Fibroblast of pulmonary artery (primary cell): ENCODE measurements at places on chromosomes 16 and 17.

- DNase-seq: no peak
These were observed 70.7 kb downstream of the PRKCA start for GRCh38 chr17:66373079-66373478.

- DNase-seq: no peak
These were observed 189.2 kb downstream of the SEC14L1 start for GRCh38 chr17:77329741-77330531.

DNA sequence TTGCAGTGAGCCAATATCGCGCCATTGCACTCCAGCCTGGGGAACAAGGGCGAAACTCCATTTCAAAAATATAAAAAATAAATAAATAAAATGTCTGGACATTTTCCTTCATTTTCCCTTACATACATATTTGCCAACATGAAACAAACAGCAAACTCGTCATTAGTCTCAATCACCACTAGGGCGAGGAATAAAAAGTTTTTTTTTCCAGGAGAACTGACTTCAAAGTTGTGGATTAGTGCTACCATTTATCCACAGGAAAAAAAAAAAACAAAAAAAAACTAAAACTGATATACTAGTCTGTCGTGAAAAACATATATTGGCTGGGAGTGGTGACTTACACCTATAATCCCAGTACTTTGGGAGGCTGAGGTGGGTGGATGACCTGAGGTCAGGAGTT, 77.0 kb upstream of the MTMR4 start:
- no peak for DNase-seq

DNA sequence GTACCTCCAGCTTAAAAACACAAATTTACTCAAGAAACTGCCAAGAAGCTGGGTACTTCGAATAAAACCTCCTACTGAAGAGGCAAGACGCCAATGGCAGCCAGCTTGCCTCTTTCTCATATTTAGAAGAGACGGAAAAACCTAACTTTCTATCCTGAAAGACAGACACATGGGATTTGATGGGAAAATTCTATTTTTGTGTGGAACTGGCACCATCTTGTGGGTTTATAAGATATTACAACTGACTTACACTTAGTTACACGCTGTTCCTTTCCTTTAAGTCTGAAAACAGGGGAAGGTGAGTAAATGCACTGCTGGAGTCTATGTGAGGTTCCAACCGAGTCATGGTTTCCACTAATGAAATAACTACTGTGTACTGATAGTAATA, 10.3 kb downstream of the ZNF18 start:
- DNase-seq: peak; percentile 76

GRCh38 chr17:32998111-32998886, 6.7 kb downstream of the SPACA3 start:
- DNase-seq: peak; percentile 67

DNA sequence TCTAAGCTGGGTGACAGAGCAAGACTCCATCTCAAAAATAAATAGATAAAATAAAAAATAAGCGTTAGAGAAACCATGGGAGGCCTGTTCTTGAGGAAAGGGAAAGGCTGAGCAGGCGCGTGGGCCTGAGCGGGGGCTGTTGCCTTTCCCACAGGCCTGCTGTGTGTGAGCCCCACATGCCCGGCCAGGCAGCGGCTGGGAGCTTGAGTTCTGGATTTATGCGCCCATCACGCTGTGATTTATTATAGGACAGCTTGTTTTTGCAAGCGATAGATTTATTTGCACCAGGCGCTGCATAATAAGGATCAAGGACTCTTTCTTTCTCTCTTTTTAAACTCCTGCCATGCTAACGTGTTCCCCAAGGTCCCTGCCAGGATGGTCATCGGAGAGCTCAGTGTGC, 14.8 kb upstream of the WFDC1 start:
- DNase-seq: no peak

GRCh38 chr17:1995907-1996799, 29.0 kb downstream of the RTN4RL1 start:
- no peak for DNase-seq

DNA sequence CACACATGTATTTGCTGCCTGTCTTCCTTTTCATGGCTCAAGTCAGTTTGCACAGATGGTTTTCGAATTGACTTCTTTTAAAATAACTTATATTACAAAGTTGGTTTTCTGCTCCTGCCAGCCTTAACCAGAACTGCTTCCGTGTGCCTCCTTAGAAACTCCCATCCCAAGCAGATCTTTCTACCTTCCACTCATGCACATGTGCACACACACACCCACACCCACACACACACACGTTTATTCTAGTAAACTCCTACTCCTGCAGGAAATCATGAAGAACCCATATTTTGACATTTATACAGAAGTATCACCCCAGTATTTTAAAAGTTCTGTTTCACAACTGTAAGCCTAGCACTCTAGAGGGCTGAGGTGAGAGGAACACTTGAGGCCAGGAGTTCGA, 329.5 kb upstream of the SOX9 start:
- no peak for DNase-seq

DNA sequence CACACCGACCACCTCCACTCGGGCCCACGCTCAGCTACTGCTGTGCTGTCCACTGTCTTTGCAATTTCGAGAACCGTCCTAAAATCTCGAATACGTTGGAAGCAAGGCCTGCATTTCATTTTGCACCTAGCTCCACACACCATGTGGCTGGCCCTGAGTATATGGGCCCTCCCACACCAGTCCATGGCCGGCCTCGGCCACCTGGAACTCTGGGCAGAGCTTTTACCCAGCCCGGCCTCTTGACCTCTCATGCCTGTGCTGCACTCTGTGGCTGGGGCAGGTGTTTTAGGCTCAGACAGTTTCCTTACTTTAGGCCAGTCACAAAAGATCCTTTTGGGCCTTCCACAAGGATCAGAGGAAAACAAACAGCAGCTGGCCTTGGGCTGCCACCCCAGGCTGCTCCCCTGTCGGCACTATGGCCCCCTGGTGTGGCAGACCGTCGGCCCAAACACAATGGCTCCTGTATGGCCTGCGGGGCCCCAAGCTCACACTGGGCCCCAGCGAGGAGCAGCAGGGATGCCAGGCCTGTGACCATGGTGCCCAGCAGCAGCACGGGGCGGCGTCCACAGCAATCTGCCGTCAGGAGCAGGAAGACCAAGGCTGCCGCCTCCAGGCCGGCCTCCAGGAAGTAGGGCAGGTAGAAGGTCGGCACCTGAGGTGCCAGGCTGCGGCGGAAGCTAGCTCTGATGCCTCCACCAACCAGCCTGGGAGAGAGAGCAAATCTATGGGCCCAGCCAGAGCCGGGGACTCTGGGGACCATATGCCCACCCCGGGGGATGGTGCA, 2.5 kb downstream of the SLC22A31 start:
- DNase-seq: no peak

DNA sequence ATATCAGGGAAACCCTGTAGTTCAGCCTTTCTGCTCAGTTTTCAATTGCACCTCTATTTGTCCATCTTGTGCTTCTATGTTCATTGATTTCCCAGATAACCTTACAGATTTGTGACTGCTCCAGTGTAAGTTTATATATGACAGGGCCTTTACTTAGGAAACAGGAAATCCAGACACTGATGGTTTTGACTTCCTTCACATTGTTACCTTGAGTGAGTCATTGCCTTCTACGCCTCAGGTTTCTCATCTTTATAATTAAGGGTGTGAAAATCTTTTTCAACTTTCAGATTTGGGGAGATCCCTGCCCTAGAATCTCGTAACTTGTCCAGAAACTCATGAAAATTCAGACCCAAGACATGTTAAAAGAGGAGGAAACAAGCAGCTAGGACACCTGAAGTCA, 342.4 kb upstream of the TBX2 start:
- no peak for DNase-seq

GRCh38 chr17:21303441-21304065, 19.0 kb downstream of the MAP2K3 start:
- no peak for DNase-seq

DNA sequence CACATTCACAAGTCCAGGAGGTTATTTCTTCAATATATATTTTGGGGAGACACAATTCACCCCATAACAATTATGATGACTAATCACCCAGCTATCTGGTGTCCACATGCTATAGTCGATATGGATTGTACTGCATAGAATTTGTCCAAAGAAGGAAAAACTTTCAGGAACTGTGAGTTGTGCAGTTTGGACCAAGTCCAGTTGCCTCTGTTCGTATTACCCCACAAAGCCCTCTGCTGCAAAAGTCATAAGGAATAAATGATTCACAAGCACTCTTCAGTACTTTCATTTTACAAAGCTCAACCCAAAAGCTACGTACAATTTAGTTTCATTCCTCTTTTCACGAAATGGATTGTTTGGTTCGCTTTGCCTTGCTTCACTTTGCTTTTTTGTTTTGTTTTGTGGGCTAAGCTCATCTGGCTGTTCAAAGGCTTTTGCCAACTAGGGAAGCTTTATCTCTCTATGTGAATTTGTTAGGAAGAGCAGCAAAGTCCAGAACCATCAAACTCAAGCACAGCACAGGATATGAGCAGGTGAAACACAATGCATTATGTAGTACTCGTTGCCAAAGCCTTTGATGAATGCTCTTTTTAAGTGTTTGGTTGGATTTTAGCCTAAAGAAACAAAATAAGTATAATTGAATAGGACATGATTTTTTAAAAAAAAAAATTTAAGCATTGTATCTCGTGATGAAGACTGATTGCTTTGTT, 98.6 kb downstream of the ZNF18 start:
- no peak for DNase-seq

DNA sequence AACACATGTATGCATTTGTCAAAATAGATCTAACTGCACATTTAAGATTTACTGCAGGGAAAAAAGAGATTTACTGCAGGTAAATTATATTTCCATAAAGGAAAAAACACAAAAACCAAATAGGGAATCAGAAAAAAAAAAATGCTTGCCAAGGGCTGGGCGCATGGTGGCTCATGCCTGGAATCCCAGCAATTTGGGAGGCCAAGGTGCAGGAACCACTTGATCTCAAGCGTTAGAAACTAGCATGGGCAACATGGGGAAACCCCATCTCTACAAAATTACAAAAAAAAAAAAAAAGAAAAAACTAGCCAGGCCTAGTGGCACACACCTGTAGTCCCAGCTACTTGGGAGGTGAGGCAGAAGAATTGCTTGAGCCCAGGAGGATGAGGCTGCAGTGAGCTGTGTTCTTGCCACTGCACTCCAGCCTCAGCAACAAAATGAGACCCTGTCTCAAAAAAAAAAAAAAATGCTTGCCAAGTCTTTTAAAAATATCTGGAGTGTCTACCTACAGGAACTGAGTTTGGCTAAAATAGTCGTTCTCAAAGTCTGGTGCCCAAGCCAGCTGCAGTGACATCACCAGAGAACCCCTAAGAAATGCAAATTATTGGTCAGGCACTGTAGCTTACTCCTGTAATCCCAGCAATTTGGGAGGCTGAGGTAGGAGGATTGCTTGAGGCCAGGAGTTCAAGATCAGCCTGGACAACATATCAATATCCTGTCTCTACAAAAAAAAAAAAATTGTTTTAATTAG, 17.5 kb downstream of the TRIM25 start:
- no peak for DNase-seq

DNA sequence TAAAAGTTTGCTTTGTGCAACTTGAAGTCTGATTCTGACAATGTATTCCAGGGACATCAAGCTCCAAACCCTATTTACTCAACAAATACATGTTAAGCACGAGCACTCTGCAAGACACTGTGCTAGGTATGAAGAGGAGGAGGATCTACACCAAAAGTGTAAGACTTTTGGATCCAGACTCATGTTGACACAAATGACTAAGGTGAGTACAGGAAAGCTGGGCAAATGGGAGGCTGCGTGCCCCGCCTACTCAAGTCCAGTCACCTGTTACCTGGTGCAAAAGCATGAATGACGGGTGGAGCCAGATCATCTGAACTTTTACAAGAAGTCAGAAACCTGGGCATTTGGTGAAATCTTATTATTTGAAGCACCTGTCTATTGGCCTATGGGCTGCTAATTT, 120.7 kb downstream of the ABCC12 start:
- DNase-seq: no peak

DNA sequence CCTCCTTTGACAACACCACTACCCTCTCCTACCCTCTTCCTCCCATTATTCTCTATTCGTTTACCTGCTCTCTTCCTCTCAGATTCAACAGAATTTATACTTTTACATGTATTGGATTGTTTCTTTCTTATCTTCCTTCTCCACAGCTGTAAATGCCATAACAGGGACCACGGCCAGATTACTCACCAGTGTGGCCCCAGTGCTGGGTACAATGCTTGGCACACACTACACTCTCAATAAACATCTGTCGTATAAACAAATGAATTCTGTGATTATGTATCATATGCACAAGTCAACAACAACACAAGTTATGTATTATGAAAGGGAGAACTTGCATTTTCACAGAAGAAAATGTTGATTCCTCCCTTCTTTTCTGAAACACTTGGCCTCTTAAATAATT, 20.0 kb downstream of the AARSD1 start:
- DNase-seq: peak; percentile 38

DNA sequence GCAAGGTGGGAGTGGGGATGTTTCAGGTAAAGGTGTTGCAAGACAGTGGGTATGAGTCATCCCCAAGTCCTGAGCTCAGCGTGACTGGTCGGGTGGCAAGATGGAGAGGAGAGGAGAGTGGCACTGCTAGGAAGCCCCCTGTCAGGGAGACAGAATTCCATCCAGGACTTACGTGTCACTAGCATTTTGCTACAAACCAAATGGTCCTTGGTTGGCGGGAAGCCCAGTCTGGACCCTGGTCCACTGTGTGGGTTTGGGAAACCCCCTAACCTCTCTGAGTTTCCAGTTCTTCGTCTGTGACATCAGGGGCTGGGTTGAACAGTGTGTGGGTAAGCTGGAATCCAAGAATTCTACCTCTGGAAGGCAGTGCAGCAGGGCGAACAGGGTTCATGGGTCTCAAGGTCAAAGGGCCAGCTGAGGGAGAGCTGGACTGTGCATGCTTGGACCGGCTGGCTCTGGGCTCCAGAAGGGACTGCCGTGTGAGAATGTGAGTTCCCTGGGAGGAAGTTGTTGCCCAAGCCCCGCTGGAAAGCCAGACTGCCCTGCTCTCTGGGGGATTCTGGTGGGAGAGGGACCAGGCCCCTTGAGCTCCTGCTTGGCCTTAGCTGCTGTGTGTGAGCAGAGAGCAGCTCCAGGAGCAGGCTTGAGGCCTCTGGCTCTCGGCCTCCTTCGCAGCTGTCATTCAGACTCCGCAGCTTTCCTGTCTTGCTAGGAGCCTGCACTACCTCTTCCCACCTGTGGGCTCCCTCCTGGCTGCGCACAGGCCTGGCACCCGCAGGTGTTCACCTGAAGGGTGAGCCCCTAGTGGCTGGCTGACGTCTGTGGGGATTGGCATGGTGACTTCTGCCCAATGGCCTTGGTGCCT, 84.6 kb downstream of the NT5M start:
- no peak for DNase-seq

DNA sequence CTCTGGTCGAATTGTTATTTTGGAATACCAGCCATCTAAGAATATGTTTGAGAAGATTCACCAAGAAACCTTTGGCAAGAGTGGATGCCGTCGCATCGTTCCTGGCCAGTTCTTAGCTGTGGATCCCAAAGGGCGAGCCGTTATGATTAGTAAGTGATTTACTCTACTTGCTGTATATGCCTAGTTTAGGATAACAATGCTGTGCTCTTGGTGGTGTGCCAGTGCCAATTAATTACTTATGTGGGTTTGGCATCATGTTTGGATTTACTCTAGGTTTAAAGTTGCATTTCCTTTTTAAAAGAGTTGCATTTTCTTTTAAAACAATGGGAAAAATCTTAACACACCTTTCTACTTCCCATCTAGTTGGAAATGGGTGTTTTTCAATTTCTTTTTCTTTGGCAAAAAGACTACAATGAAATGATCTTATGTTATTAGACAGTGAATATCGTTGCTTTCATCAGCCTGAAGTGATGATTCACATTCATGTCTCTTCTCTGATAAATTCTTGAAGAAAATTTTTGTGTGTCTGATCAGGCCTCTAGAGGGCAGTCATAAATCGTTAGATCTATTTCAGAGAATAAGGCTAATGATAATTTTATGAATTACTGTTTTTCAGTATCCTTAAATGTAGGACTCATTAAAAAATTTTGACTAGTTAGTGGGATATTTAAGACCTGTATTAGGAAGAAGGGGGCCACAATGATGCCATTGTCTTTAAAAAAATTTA, 5.6 kb downstream of the SF3B3 start:
- peak; percentile 73 for DNase-seq
